Fibroblast of pulmonary artery (primary cell): ENCODE measurements at places on chromosomes 7 and 10.
A peak's percentile ranks its signal among the peaks of the same experiment; 100 is the strongest.

- peak; percentile 74 for DNase-seq
These were observed 44.7 kb upstream of the PITRM1 start for GRCh38 chr10:3217301-3217700.

DNA sequence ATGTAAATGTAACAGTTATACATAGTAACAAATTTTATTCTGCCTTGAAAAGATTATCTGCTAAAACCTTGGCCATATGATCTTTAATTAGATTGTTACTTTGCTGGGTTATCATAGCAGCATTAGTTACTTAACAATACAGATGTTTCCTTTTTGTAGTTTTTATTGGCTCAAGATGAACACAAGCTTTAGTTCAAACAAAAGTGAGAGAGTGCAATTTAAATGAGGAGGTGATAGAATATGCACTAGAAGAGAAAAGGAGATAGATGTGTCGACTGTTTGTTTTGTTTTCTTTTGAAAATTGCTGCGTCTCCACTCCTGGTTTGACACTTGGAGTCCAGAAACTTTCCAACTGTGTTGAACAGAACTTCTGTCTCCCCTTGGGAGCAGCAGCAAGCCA is 91.4 kb upstream of the CAV2 start:
- no peak for DNase-seq

DNA sequence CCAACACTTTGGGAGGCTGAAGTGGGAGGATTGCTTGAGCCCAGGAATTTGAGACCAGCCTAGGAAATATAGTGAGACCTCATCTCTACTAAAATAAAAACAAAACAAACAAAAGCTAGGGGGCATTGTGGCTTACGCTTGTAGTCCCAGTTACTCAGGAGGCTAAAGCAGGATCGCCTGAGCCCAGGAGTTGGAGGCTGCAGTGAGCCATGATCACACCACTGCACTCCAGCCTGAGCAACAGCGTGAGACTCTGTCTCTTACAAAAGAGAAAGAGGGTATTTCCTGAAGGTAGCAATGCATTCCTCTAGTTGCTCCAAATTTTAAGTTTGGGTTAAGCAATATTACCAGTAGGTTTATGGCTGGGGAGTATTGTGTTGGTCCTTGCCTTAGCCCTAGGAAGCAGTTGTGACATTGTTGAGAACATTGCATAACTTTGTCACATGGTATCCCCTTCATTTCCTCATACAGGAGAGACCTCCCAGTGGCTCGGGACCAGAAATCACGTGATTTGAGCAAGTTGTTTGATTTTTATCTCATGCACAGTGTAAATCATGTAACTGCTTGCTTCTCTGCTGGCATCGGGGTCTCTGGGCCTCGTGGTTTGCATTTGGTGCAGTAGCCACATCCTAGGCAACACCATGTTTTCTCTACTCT is 23.3 kb upstream of the SMARCD3 start:
- DNase-seq, result peak; percentile 86

DNA sequence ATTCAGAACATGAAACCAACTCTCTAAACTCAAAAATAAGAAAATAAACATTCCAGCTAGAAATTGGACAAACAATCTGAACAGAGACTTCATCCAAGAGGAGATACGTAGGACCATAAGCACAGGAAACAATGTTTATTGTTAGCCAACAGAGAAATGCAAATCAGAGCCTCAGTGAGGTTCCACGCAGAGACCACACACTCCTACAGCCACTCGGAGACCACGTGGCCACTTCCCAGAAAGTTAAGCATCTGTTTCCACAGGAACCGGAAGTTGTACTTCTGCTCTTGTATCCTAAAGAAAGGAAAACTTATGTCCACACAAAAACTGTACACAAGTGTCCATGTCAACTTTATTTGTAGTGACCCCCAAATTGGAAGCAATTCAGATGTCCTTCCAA is 214.8 kb downstream of the MGMT start:
- no peak for DNase-seq

- no peak for DNase-seq
These were observed 203.7 kb downstream of the IPMK start for GRCh38 chr10:58063861-58064480.

GRCh38 chr7:137703291-137704010 is 143.3 kb downstream of the DGKI start:
- peak; percentile 20 for DNase-seq

GRCh38 chr10:93752761-93753160 is 5.0 kb upstream of the LGI1 start:
- peak; percentile 36 for DNase-seq

GRCh38 chr7:103148131-103148993 is 537 bp downstream of the NAPEPLD start:
- DNase-seq, result no peak

DNA sequence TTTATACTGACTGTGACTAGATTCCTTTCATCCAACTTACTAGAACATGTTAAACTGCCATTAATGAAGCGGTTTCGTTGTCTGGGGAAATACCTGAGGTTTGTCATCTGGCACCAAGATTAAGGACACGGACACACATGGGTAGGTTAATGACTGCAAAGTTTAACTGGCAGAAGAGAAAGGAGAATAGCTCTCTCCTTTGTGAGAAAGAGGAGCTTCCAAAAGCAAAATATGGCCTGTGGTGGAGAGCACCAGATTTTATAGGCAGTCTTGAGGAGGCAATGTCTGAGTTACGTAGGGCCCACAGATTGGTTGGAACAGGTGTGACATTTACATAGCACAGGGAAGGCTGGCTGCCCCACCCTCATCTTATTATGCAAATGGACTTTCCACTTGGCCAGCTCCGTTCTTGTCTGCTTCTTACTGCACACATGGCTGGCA is 1193.0 kb upstream of the CELF2 start:
- DNase-seq, result no peak

GRCh38 chr7:157337316-157338149 is 729 bp downstream of the DNAJB6 start:
- DNase-seq, result peak; percentile 61

GRCh38 chr7:41579961-41580935 is 122.6 kb downstream of the INHBA start:
- DNase-seq, result peak; percentile 84

DNA sequence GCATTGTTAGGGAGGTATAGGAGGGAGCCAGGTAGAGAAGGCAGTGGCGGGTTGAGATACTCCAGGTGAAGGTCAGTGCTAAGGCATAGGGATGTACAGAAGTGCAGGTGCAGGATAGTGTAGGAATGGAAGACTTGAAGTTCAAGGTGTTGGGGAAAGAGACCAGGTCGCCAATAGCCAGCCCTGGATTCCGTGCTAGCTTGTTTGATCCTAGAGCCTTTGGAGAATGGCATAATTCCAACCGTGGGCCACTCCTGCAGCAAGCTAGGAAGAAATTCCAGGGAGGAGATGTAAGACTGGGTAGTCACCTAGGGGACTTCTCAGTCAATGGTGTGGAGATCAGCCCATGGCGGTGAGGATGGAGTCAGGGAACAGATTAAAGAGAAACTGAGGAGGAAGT is 272.7 kb downstream of the RPS24 start:
- DNase-seq, result no peak

GRCh38 chr7:24907311-24907886 is 72.6 kb downstream of the OSBPL3 start:
- DNase-seq, result peak; percentile 61

- no peak for DNase-seq
These were observed 13.4 kb downstream of the TRPV6 start for GRCh38 chr7:142872106-142872675.

GRCh38 chr7:151139791-151140190 is 27.7 kb downstream of the GBX1 start:
- DNase-seq, result no peak

DNA sequence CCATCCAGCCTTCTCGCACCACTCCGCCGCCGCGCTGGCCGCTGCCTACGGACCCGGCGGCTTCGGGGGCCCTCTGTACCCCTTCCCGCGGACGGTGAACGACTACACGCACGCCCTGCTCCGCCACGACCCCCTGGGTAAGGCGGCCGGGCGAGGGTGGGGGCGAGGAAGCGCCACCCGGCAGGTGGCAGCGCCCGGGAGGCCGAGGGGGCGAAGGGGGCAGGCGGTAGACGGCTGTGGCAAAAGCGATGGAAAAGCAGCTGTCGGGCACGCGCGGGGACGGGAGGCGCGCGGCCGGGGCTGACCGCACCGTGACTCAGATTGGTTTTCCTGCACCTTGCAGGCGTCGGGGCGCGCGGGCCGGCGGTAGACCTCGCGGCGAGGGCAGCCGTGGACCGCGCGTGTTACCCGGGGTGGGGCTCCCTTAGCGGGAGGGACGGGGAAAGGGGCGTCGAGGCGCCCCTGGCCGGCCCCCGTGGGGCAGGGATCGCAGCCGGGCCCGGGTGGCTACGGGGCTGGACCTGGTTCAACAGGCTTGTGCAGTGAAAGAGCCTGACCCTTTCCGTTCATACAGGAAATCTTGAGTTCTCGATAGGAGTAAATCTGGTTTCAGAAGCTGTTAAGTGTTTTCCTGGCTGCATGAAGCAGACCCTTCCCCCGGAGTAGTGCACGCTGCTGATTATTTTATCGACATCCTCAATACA is 608 bp downstream of the HHEX start:
- peak; percentile 72 for DNase-seq

GRCh38 chr7:99628471-99629465 is 12.0 kb downstream of the ZSCAN25 start:
- no peak for DNase-seq

DNA sequence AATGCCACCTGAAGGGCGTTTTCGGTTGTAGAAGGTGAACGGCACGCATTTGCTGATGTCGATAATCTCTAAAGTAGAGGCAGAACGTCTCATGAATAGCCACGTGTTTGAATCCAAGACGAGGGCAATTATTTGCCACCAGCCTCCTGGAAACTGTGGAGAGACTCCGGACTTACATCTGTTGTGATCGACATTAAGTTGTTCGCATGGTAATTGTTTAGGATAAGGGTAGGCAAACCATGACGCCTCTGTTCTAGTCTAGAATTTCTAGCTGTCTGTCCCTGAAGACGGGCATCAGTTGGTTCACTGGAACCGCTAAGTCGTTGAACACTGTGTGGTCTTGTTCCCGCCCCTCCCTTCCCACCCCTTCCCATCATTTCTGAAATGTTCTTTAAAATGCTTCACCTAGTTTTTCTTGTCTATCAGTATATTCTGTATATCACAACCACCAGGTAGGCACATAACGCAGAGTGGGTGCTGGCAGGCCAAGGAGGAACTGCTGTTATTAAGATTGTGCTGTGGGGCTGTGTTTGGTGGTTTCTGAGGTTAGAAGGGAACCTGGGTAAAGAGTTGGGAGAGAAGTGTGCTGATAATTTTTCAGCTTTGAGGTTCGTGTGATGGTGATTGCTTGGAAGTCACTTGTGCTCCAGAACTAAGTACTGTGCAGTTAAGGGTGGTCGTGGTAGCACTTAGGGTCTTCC is 1.2 kb downstream of the UBE3C start:
- DNase-seq, result no peak

DNA sequence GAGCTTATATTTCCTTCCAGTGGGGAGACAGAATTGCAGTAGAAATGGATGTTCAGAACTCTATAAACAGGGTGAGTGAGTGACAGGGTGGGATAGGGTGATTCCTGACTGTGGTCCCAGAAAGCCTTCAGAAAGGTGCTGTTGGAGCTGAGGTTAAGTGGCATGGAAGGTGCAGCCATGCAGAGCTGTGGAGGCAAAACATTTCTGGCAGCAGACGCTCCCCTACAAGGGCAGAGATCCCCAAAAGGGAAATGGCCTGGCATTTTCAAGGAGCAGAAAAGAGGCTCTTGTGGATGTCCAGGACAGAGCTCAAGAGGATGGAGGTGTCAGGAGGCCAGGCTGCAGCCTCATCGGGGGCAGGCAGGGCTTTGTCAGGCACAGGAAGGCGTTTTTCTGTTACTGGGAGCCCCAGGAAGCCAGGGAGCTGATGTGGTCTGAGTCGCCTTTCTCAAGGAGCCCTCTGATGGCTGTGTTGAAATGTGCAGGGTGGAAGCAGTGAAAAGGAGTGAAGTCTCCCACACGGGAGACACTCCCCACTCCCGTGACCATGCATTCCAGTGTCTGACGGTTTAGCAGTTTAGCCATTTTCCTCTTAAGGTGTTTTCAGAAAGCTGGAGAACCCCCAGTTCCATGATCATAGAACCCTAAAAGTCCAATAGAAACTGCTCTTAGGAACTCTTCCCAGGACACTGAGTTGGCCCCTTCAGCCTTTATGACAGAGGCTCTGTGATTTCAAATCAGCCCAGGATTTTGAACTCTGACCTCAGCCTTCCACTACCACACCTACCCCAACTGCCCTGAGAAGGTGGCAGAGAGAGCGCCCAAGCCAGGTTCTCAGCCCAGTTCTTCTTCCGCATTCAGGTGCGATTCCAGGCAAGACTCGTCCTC is 96.2 kb downstream of the C10orf105 start:
- peak; percentile 23 for DNase-seq

DNA sequence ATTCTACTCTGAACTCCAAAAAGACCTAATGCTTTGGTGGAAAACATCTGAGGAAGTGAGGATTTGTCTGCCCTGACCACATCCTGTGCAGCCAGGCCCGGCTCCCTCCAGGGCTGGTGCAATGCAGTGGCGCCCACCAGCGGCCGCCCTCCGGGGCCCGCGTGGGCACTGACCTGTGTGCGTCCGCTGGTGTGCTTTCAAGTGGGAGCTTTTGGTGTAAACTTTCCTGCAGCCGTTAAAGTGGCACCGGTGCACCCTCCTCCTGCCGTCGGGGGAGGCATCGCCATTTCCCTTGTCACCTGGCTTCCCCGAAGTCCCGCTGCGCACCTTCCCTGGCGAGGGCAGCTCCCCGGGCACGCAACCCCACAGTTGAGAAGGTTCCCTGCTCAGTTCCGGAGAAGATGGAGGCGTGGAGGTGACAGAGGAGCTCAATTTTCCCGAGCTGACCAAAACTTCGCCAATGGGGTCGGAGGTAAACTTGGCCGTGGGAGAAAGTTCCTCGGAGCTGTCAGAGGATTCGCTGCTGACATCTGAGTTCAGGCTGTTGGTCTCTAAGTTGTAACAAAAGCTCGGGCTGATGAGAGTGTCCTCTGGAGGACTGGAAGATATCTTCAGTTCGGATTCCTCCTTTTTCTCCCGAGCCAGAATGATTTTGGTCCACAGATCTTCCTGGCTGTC is 3.4 kb downstream of the KLF6 start:
- DNase-seq, result peak; percentile 75

GRCh38 chr7:144379776-144380384 is 23.6 kb downstream of the NOBOX start:
- DNase-seq, result no peak

GRCh38 chr7:10939237-10939910 is 34.3 kb upstream of the PHF14 start:
- DNase-seq, result no peak
